ENCODE measurements at places on chromosomes 6 and 20. TPM values are rescaled to one million over a fixed set of nuclear protein-coding genes. Genes with fewer than 3 reads are reported as not detected.

GRCh38 chr20:10919396-10920140 is 245.8 kb upstream of the JAG1 start:
- no peaks in the 10 kb centered on the region for H3K4me1 ChIP-seq
- no peak overlapping the region for H3K4me3 ChIP-seq
- no peaks in the 10 kb centered on the region for H3K36me3 ChIP-seq
- peak; percentile 21 for DNase-seq
- no peak overlapping the region for H3K27ac ChIP-seq

Gene RIOK1
- total RNA-seq, result 18.8 TPM

- no peaks in the 10 kb centered on the region for H3K4me1 ChIP-seq
- no peak overlapping the region for H3K4me3 ChIP-seq
These were observed 106.0 kb downstream of the ZNF217 start for GRCh38 chr20:53487461-53488200.

DNA sequence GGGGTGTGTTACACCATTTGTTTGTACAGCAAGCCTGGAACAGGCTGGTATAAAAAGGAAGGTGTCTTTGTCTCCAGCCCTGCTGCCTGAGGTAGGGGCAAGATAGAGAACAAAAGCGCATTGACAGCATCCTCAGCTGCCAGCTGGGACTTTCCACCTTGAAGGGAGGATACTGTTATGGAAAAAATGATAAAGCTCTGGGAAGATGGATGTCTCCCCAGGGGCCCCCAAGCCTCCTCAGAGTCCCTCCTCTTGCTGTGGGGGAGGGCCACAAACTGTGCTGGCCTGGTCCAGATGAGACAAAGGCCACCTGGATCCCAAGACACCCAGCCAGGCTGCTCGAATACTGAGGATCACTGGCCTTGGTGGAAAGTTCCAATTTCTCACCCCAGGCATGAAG is 13.0 kb downstream of the REM1 start:
- H3K4me3 ChIP-seq, result no peak overlapping the region

DNA sequence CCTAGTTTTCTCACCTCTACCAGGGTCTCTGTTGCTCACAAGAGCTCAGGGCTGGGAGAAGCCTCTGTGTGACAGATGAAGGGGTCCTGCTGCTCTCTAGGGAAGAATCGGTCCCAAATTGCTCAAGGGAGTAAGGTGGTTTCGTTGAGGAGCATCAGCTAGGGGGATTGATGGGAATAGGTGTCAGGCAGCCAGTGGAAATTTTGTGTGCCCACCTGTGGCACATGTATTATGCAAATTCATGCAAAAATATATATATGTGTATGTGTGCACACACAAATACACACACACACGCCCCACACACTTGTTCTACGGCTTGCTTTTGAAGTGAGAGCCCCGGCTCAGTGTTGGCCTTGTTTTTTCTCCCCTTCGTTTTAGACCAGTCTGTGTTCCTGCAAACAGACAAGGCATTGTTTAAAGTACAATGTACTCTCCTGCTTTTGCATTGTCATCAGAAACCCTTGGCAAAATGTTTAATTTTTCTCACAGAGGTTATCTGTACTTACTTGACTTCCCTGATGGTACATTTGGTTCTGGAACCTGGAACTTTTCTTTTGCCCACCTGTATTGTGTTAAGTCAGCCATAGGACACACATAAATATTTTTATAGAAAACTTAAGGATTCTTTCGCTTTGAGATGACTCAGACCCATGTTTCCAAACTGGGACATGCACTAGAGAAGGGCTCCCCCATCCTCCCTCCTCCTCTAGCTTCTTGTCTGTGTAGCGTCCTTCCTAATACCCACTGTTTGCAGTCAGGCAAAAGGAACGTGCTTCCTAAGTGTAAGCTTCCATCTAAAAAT is 26.7 kb downstream of the FOXO3 start:
- no peaks in the 10 kb centered on the region for H3K36me3 ChIP-seq
- H3K27ac ChIP-seq, result peak overlapping the region; percentile 82
- no peak for DNase-seq
- H3K4me3 ChIP-seq, result peak overlapping the region; percentile 31

Gene CTCFL
- total RNA-seq, result not detected

- no peak overlapping the region for H3K27ac ChIP-seq
- H3K36me3 ChIP-seq, result peaks cover 93% of the 10 kb centered on the region
- DNase-seq, result no peak
These were observed 128.2 kb downstream of the NCOA3 start for GRCh38 chr20:47629907-47630306.

DNA sequence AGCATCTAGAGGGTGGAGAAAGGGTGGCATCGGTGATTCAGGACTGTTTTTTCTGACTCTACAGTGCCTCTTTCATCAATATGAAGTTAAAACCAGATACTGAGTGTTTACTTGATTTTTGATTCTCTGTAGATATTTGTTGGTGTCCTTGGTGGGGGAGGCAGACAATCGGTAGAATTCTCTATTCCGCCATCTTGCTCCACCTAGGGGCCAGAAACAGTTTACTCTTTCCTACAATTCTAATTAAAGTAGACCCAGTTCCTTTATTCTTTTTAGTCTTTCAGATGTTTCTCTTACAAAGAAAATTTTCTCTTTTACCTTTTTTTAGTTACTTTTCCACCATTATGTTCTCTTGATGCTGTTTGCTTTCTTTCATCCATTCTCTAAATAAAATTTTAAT is 162.1 kb upstream of the RAB32 start:
- no peaks in the 10 kb centered on the region for H3K27me3 ChIP-seq
- H3K4me1 ChIP-seq, result no peaks in the 10 kb centered on the region
- H3K27ac ChIP-seq, result no peak overlapping the region
- no peaks in the 10 kb centered on the region for H3K36me3 ChIP-seq
- DNase-seq, result no peak
- no peak overlapping the region for H3K4me3 ChIP-seq

- H3K27ac ChIP-seq, result no peak overlapping the region
- H3K36me3 ChIP-seq, result no peaks in the 10 kb centered on the region
- no peak overlapping the region for H3K4me3 ChIP-seq
- no peaks in the 10 kb centered on the region for H3K4me1 ChIP-seq
- no peaks in the 10 kb centered on the region for H3K27me3 ChIP-seq
These were observed 174.9 kb downstream of the ISM1 start for GRCh38 chr20:13396022-13396421.

Gene SOX18
- total RNA-seq, result 50.8 TPM

Gene SLC17A1
- not detected for total RNA-seq

DNA sequence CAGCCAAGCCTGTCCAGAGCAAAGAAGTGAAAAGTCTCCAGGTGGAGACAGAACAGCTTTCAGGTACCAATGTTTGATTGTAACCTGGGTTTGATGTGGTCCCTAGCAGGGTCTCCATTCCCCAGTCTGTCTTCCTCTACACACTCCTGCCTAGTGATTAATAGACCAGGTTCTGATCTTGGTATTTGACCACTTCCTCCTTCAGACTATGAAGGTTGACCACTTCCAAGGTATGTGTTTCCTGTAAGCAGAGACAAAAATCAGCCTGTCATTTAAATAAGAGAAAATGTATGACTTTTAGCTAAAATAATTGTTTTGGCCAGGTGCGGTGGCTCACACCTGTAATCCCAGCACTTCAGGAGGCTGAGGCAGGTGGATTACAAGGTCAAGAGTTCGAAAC is 41.8 kb upstream of the TOP1 start:
- no peak overlapping the region for H3K27ac ChIP-seq
- H3K27me3 ChIP-seq, result no peaks in the 10 kb centered on the region
- no peaks in the 10 kb centered on the region for H3K4me1 ChIP-seq
- no peaks in the 10 kb centered on the region for H3K36me3 ChIP-seq

- DNase-seq, result no peak
- H3K4me3 ChIP-seq, result peak overlapping the region; percentile 67
- no peaks in the 10 kb centered on the region for H3K4me1 ChIP-seq
- peak overlapping the region; percentile 68 for H3K27ac ChIP-seq
- no peaks in the 10 kb centered on the region for H3K27me3 ChIP-seq
- no peaks in the 10 kb centered on the region for H3K36me3 ChIP-seq
These were observed 107.5 kb upstream of the PRSS16 start for GRCh38 chr6:27139756-27140579.

DNA sequence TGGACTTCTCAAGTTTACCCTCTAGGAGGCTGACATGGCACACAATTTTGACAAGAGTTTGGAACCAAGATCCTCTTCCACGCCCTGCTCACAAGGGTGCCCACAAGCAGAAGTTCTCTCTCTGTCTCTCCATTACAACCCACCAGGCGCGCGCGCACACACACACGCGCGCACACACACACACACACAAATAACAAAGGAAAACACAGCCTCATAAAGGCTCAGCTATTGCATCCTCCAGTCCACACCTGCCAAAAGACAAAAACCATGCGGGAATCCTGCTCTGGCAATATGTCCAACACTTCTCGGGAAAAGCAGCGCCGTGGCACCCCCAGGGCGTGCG is 870 bp downstream of the PAK5 start:
- H3K4me3 ChIP-seq, result no peak overlapping the region
- no peak overlapping the region for H3K27ac ChIP-seq
- peaks cover 6% of the 10 kb centered on the region for H3K27me3 ChIP-seq
- DNase-seq, result no peak
- H3K4me1 ChIP-seq, result no peaks in the 10 kb centered on the region

DNA sequence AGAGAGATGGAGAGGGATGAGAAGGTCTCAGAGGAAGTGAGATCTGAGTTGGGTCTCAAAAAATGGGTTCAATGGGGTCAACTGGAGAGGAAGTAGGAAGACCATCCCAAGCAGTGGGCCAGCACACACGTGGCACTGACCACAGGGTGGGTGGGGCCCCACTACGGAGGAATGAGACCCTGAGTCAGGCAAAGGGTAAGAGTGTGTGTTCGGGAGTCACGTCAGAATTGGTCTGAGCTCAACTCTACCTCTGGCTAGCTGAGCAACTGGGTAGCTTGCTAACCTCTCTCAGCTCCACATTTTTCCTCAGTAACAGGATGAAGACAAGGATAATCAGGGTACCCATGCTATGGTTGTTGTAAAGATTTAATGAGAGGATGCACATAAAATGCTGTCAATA is 79.0 kb downstream of the TRERF1 start:
- no peaks in the 10 kb centered on the region for H3K36me3 ChIP-seq
- no peaks in the 10 kb centered on the region for H3K4me1 ChIP-seq
- H3K4me3 ChIP-seq, result no peak overlapping the region
- no peak overlapping the region for H3K27ac ChIP-seq
- DNase-seq, result no peak

- peaks cover 58% of the 10 kb centered on the region for H3K4me1 ChIP-seq
- DNase-seq, result no peak
- peaks cover 86% of the 10 kb centered on the region for H3K36me3 ChIP-seq
- peak overlapping the region; percentile 92 for H3K27ac ChIP-seq
- H3K27me3 ChIP-seq, result no peaks in the 10 kb centered on the region
- H3K4me3 ChIP-seq, result no peak overlapping the region
These were observed 10.2 kb downstream of the OSER1 start for GRCh38 chr20:44200371-44200770.

Gene PRKN
- total RNA-seq, result 11.3 TPM

- H3K27me3 ChIP-seq, result no peaks in the 10 kb centered on the region
- no peaks in the 10 kb centered on the region for H3K36me3 ChIP-seq
- no peak overlapping the region for H3K4me3 ChIP-seq
- no peak overlapping the region for H3K27ac ChIP-seq
These were observed 26.4 kb downstream of the ANKRD60 start for GRCh38 chr20:58202044-58202443.

DNA sequence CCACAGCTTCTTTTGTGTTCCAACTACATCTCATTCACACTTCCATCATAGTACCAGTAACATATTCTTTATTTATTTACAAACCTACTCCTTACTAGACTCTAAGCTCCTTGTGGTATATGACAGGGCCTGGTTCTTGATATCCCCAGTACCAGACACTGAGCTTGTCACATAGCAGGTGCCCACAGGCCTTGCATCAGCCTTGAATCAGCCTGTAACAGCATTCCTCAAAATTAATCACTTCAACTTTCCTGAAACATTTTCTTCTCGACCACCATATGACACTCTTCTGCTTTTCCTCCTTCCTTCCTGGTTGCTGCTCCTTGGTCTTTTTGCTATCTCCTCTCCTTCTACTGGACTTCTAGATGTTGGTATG is 24.7 kb upstream of the SRPK1 start:
- no peak overlapping the region for H3K27ac ChIP-seq
- no peak for DNase-seq
- no peaks in the 10 kb centered on the region for H3K4me1 ChIP-seq
- no peaks in the 10 kb centered on the region for H3K27me3 ChIP-seq
- no peaks in the 10 kb centered on the region for H3K36me3 ChIP-seq

- H3K27ac ChIP-seq, result no peak overlapping the region
- no peaks in the 10 kb centered on the region for H3K4me1 ChIP-seq
- H3K27me3 ChIP-seq, result no peaks in the 10 kb centered on the region
These were observed 64.6 kb upstream of the NOTCH4 start for GRCh38 chr6:32288426-32288825.

Gene LY86
- total RNA-seq, result 0.44 TPM

Gene SCRT2
- not detected for total RNA-seq

Gene ANKEF1
- 2.0 TPM for total RNA-seq

DNA sequence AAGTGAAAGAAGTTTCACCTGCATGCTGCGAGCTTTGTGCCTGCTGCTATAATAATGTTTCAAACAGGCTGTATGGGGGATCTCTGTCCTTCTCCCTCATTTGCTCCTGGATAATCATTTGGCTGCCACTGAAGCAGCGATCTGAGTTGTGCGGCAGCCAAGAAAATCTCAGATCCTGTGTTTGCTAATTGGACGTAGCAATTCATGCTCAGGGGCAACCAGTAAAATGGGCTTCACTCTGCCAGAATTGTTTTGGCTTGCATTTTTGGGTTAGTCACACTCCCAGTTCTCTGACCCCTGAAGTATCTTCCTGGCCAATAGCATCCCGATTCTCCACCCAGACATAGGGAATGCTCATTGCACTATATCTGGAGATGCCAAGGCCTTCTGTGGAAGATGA is 13.7 kb upstream of the STXBP5 start:
- no peak for DNase-seq
- H3K4me1 ChIP-seq, result no peaks in the 10 kb centered on the region
- H3K27me3 ChIP-seq, result no peaks in the 10 kb centered on the region
- no peaks in the 10 kb centered on the region for H3K36me3 ChIP-seq
- no peak overlapping the region for H3K4me3 ChIP-seq

- no peak for DNase-seq
- H3K4me3 ChIP-seq, result peak overlapping the region; percentile 52
- no peaks in the 10 kb centered on the region for H3K36me3 ChIP-seq
- no peak overlapping the region for H3K27ac ChIP-seq
- H3K4me1 ChIP-seq, result no peaks in the 10 kb centered on the region
These were observed 154.4 kb upstream of the SUPT3H start for GRCh38 chr6:45531999-45532595.

DNA sequence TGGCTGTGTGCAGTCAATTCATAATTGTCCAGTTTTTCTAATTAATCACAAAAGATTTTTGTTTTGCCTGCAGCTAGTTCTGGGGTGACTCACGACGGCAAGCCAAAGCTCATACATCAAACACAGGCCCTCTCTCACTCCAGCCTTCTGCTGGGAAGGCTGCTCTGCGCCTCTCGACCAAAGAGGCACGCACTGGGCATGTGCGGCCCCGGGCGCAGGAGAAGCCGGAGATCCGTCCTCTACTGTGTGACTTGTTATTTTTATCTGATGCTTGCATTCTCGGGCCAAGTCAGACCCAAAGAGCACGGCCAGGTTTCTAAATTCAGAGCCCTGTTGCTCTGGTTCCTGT is 98.5 kb downstream of the TFAP2A start:
- H3K27me3 ChIP-seq, result no peaks in the 10 kb centered on the region
- no peak for DNase-seq
- H3K4me3 ChIP-seq, result no peak overlapping the region
